ENCODE measurements at places on chromosomes 7 and 10.
A peak's percentile ranks its signal among the peaks of the same experiment; 100 is the strongest.

DNA sequence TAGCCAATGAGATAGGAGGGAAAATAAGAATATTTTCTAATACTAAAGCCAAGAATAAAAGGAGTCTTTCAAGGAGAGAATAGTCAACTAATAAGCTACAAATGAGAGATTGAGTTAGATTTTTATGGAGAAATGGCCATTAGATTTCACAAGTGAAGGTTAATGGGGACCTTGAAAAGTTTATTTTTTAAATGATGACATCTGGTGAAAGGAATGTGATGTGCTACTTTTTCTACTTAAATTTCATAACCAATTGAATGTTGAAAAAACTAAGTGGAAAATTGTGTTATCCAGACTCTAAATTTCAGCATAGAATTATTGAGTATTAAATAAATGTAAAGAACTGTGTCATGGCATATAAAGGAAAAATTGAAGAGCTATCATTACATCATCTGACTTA lies 125.7 kb downstream of the TSPAN12 start:
- no peak for DNase-seq

- no peak for DNase-seq
Measured at GRCh38 chr7:57789130-57789529, 339.2 kb downstream of the ZNF716 start.

GRCh38 chr10:9096288-9096687 lies 1041.8 kb downstream of the GATA3 start:
- DNase-seq, result no peak

DNA sequence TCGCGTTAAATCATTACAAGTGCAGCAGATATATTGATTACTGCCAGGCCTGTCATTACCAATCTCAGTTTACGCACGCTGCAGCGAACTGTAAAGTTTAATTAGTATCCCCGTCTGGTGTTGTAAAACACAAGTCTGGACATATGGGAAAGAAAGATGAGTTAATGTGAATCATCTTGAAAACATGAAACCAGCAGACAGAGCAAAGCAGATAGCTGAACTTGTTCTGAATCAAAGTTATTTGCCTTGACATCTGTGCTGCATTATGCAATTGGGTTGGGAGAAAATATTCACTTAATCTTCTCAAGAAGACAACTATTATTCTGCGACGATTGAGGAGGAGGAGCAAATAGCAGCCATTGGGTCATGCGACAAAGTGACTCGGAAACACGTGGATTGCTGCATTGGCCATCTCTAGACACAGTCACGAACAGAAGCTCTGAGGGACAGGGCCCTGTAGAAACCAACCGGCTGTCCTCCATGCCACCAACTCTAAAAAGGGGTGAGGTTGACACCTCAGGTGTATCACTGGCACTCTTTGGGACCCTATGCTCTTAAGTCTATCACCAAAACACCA lies 156.3 kb upstream of the C7orf33 start:
- DNase-seq, result no peak

GRCh38 chr10:87751274-87751673 lies 66.8 kb downstream of the ATAD1 start:
- no peak for DNase-seq

DNA sequence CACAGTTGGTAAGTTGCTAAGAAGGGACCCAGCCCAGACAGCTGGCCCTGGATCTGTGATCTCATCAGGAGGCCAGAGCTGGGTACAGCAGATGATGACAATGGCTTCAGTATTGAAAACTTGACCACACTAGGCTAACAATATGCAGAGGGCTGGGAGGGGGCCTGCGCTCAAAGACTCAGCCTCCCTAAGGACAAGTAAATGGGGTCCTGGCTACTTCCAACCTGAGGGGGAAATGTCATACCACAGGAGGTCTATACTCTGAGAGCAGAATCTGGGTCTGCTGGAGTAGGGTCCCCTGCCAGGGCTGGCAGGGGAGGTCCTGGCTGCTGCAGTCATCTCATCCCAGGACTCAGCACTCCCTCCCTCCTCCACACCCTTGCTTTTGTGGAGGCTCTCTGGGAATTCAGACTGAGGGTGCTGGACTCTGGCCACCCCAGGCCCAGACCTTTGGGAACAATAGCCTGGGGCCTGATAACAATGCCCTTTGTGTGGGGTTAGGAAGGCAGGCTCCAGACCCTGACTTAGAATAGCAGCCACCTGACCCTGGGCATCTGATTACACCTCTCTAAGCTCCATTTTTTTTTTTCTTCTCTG lies 1.4 kb downstream of the FXYD4 start:
- DNase-seq, result no peak

GRCh38 chr10:5528989-5529701 lies 4.4 kb downstream of the CALML3 start:
- peak; percentile 40 for DNase-seq

- DNase-seq, result no peak
Measured at GRCh38 chr10:71159892-71160291, 52.5 kb upstream of the UNC5B start.

DNA sequence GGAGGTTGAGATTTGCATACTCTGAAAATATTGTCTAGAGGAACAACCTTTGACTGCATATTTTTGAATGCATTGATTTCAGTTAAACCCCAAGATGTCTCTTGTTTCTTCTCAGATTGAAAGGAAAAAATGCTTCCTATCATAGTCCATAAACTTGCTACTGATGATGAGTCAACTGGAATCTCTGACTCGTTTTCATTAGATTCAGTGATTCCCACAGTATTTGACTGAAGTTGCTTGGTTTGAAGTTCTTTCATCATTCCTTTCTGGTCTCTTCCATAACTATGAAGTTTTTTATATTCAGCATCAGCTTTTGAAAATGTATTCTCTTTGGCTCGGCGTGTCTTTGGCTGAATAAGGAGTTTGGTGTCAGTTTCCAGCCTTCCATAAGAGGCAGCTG lies 10.7 kb downstream of the PEX1 start:
- no peak for DNase-seq

DNA sequence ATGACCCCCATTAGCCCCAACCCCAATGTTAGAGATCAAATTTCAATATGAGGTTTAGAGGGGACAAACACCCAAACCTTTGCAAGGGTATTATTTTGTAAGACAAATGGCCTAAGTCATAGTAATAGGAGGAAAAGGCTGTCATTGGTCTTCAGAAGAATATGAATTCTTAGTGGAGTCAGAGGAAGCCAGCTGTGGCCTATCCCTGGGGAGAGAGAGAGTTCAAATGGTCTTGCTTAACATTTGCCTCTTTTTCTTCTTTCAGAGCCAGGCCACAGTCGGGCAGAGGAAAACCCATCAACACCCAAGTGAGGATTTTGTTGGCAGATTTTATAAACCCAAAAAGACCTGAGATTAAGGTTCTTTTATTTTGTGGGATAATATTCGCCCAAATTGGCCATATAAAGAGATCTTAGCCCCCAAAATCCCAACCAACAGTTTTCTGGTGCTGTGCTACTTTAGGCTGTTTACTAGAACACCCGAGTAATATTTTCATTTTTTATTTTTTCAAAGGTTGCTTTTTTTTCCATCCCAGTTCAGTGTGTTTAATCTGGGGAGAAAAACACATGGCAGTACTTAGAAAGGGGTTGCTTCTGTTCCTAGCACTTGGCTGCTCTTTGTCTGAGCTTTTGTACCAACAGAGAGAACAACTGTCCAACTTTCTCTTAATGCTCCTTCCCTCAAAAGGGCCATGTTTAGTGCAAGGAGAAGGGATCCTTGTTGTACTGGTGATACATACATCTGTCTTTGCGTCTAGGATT lies 26.8 kb upstream of the ARMC3 start:
- no peak for DNase-seq

DNA sequence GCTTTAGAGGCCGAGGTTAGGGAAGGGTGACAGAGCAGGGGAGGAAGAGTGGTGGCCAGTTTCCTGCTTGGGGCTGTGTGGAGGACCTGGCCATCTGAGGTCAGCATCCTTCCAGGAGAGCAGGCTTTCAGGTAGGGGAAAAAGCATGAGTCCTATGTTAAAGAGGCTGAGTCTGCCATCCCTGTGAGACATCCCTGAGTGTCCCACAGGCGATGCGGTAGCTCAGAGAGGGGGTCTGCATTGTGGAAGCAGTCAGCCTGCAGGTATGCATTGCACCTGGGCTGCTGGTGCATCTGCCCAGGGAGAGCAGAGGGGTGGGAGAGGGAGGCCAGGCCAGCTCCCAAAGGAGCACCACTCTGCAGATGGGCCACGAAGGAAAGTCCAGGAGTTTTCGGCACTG lies 282.1 kb upstream of the ZNF32 start:
- no peak for DNase-seq

DNA sequence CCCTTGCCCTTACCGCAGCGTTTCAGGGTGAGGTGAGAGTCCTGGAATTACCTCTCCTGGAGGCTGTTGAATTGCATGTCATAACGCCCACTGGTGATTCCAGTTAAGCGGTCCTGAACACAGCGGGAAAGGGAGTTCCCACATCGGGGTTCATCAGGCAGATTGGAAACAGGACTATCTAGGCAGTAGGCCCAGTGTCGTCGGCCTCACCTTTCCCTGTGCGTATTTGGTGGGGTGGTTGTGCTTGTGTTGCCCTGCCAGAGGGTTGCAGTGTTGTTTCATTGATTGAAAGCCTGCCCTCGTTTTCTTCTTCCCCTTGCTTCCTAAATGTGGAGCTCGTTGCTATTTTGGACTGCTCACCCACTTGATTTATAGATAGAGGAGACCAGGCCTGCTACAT lies 10.6 kb upstream of the SUN1 start:
- no peak for DNase-seq

GRCh38 chr7:12297283-12298108 lies 86.4 kb downstream of the TMEM106B start:
- DNase-seq, result peak; percentile 17

GRCh38 chr10:102714621-102715455 lies at the start of gene SFXN2:
Gene SFXN2, plus strand, starts transcription at chr10:102714636. Its CDS starts 12,001 bp downstream, at chr10:102726637.
- DNase-seq, result no peak

DNA sequence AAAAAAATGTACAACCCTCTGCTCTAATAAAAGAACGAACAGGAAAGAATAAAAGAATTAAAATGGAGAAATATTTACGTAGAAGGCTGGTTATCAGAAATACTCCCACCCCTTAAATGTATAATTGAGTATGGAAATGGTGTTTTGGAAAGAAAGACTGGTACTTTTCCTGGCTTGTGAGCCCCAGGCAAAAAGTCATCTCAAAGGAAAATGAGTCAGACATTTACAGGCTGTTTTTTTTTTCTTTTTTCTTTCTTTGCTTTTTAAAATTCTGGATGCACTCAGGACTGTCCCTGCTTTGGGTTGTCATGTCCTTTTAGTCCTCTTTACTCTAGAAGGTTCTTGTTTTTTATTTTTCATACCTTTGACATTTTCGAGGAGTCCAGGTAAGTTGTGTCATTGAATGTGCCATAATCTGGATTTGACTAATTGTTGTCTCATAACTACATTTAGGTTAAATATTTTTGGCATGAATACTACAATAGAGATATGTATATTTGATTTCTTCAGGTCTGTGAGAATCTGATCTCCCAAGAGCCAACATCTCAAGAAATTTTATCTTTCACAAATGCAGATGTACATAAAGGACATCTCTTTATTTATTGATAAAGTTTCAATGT lies 313.0 kb upstream of the GLI3 start:
- DNase-seq, result no peak

GRCh38 chr7:14800664-14801063 lies 101.9 kb downstream of the DGKB start:
- DNase-seq, result no peak
